ENCODE measurements at places on chromosomes 5 and 9.
A peak's percentile ranks its signal among the peaks of the same experiment; 100 is the strongest.

DNA sequence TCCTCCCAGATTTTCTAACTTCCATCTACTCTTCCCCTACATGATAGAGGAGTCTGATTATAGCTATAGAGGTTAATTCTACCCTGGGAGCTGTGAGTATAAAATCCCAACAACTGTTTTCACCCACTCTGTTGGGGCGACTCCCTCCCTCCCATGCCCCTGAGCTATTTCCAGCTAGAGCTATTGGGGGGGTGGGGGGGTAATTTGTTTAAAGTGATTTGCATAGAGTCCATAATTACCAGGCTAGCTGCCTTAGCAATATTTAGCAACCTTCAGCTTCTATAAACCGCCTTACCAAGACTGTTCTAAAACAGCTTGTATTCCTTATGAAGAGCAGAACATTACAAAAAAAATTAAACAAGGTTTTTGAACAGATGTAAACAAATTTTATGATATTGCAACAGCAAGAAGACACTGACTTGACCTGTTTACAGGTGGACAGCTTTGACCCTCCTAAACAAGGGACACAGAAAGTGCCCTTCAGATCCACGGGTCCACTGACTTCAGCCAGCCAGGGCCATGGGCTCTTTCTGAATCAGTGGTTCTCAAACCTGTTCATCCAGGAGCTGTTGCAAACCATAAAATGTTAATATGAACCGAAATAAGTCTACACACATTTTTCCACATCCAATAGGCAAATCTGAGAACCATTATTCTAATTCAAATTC lies 98.2 kb downstream of the OTULIN start:
- DNase-seq: no peak

DNA sequence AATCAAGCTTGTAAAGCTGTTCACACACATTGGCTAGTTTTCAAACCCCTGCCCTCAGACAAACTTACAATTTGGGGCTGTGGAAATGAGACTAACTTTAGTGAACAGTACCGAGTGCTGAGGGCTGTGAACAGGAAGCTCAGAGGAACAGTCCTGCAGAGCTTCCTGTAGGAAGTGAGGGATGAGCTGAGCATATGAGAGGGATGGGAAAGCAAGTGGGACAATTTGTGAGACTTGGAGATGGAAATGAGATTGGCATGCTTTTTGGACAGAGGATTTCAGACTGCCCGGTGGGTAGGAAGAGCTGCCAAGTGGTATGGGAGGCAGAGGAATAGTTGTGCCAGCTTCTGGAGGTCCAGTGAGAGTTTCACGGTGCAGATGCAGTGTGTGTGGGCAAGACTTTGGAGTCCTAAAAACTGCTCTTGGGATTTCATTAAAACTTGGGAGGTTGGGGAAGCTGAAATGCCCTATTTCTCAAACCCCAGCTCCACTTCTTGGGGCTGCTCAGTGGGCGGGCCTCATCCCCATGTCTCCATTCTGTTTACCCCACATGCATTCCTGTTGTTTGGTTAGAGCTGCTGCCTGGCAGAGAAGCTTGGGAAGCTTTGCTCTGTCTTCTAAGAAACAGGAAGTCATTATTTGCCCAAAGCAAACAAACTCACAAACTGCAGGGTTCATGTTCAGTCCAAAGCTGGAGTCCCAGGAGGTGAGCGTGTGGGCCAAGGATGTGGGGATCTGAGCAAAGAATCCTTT lies 267.5 kb downstream of the ZSWIM6 start:
- DNase-seq: no peak

GRCh38 chr5:171122372-171122771 lies 186.7 kb upstream of the TLX3 start:
- DNase-seq: no peak

DNA sequence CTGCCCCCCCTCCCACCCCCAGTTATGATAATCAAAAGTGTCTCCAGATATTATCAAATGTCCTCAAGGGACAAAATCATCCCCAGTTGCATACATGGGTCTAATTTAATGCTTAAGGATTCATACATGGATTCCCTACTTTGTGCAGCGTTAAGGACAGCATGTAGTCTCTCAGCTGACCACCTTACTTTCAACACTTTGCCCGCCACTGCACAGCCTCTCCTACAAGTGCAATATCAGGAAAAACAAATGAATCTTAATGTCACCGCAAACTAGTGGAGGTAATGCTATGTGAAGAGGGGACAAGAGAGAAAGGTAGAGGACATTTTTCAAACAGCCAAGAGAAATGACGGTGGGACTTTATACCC lies 78.6 kb downstream of the TLE1 start:
- no peak for DNase-seq

DNA sequence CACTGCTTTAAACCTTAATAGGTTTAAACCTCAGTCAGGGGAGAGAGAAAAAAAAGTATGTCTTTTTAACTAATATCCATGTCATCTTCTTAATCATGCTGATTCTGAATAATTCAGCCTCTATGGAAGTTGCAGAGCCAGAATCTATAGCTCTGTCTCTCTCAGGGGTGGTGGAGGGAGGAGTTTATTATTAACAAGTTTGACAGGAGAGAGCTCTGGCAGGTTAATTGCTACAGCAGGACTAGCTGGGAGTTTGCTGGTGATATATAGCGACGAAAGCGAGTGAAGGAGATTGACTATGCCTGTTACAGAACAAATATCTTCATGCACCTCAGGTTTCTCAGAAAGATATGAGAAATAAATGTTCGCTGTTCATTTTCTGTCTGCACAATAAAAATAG lies 586.4 kb downstream of the TLE4 start:
- DNase-seq: no peak

- peak; percentile 62 for DNase-seq
Observed at GRCh38 chr5:180975338-180975737, 13.3 kb upstream of the BTNL3 start.

- DNase-seq: no peak
Observed at GRCh38 chr9:17669206-17669605, 90.3 kb downstream of the SH3GL2 start.

GRCh38 chr5:91109634-91110033 lies 273.5 kb downstream of the ARRDC3 start:
- DNase-seq: no peak

GRCh38 chr5:9363026-9363425 lies 182.8 kb downstream of the SEMA5A start:
- DNase-seq: peak; percentile 55

- no peak for DNase-seq
Observed at GRCh38 chr9:88782931-88783710, 208.1 kb upstream of the S1PR3 start.

- DNase-seq: no peak
Observed at GRCh38 chr9:128892221-128892921, 10.4 kb downstream of the LRRC8A start.

GRCh38 chr5:77087484-77088261 lies 588 bp upstream of the ZBED3 start:
- no peak for DNase-seq

GRCh38 chr5:170817195-170817594 lies 33.7 kb downstream of the GABRP start:
- DNase-seq: no peak

GRCh38 chr5:96333391-96333790 lies 99.7 kb downstream of the PCSK1 start:
- DNase-seq: no peak

DNA sequence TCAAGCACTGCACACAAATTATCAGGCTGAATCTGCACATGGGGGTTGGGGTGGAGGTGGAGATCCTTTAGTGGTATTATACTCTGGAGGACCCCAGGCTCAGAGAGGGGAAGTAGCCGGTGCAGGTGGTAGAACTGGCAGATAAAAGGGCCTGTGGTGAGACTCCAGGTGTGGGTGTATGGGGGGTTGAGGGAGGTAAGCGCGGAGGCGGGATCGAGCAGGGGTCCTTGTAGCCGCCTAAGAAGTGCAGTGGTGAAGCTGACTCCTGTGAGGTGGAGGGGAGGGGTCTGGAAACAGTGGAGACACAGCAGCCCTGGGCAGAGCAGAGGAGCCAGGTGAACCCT lies 841 bp downstream of the ACSL6 start:
- DNase-seq: no peak

DNA sequence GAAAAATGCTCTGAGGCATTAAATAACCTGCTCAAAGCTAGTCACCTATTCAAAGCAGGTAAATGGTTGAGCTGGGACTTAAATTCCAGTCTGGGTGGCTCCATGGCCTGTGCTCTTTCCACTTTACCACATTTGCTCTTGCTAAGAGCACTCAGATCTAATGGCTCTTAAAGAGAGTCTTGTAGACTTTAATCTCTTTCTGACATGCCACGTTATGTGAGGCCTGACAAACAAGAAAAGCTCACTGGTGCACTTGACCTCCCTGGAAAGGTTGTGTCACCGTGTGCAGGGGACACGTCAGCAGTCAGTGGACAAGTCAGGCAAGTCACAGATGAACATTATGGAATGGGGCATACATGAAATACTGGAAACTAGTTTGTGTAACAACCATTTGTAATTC lies 129.9 kb upstream of the RPS23 start:
- DNase-seq: no peak

- no peak for DNase-seq
Observed at GRCh38 chr5:92923885-92924284, 657.1 kb downstream of the NR2F1-AS1 start.

DNA sequence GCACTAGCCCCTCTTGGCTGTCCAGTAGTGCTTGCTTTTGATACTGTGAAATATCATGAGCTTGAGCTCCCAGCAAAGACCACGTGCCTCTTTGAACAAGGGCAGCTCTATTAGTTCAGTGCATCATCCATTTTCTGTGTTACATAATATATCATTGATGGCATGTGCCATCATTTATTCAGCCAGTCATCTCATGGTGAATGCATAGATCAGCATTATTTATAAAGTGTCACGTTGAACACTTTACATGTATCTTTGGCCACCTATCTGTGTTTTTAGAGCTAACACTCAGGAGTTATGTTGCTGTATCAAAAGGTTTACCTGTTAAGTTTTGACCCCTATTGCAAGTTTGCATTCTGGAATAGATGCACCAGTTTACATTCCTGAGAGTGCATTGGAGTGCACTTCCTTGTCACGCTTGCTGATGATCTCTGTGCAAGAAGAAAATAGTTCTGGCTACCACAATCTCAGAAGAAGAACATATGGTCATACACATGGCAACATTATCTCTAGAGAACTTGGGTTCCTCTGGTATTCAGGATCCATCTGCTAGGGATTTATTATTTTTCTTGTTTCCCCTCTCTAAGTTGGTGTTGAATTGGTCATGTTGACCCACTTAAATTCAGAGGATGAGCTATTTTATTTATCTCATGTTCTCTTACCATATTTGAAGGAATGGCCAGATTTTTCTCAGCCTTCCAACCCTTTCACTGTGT lies 120.9 kb downstream of the SH3GL2 start:
- DNase-seq: no peak

DNA sequence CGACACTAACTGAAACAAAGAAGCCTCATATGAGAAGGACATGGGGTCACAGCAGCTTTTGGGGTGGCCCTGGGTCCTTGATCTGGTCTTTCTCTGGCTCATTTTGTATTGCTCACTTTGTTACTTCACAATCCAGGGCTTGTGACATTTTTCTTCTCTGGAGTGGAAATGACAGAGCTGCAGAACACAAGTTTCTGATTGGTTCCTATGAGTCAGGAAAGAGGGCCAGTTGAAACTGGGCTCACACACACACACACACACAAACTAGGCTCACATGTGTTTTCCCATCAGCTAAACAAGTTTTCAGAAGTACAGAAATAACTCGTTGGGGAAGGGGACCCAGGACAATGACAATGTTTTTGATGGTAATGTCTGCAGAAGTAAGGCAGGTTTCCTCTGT lies 54.3 kb downstream of the TMC1 start:
- DNase-seq: no peak

GRCh38 chr9:70581955-70582350 lies 167.5 kb upstream of the KLF9 start:
- no peak for DNase-seq

DNA sequence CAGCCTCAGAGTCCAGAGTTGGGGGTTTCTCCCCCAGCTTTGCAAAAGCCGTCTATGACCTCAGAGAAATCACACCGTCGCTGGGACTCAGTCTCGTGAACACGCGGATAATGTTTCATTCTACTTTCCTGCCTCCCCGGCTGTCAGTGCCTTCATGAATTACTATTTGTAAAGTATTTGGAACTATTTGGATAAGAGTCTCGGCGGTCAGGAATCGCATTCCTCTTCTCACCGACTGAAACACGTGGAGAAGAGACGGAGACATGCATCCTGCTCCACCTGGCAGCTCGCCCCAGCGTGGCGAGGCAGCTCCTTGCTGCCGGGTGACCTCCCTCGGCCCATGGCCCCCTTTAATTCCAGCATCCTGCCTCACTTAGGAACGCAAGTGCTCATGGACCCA lies 23.9 kb downstream of the IRX2 start:
- no peak for DNase-seq

DNA sequence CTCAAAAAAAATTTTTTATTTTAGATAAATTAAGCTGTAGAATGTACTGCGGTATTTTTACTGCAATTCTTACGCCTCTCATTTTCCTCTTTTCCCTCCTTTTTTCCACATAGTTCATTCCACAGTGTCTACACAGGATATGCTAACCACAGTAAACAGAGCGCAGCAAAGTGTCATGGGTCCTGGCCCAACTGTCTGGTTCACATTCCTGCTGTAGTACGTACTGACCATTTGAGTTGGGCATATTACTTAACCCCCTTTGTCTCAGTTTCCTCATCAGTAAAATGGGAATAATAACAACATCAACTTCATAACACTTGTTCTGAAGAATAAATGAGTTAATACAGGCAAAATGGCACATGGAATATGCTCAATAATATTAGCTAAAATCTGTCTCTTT lies 41.6 kb downstream of the SLC44A1 start:
- no peak for DNase-seq

GRCh38 chr5:86979811-86980411 lies 287.8 kb upstream of the RASA1 start:
- DNase-seq: no peak

DNA sequence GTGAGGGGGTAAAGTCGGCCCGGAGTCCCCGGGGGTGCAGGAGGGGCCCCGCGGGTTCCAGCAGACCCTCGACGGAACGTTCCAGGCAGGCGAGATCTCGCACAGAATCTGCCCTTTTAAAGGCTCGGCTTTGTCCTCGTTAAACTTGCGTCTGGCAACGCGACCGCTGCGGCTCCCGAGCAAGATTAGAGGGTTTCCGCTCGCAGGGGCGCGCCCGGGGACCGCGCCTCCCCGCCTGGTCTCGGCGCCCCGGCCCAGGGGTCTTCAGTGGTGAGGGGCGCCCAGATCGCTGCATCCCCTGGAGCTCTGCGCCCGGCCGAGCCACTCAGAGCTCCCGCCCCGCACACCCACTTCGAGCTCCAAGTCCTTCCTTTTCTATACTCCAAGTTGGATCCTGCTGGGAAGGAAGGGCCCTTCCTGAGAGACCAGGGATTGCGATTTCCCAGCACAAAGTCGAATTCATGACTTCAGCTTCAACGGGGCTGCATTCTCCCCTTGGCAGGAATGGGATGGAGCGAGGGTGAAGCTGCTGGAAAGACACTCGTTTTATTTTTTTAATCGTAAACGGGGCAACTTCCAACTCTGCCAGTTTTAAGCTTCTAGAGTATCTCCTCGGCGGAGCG lies 11.3 kb downstream of the PROP1 start:
- no peak for DNase-seq

- DNase-seq: peak; percentile 15
Observed at GRCh38 chr9:38423973-38424843, at the start of gene IGFBPL1. TSS of gene IGFBPL1 (minus strand) at chr9:38424454. CDS start at chr9:38424424, 30 bp downstream.

- no peak for DNase-seq
Observed at GRCh38 chr5:22223079-22223478, 630.1 kb downstream of the CDH12 start.
